ENCODE measurements at places on chromosomes 12 and 14. TPM values are rescaled to one million over a fixed set of nuclear protein-coding genes. Genes with fewer than 3 reads are reported as not detected.

Gene RND1
- total RNA-seq, result not detected

Gene SBNO1
- total RNA-seq, result 35.5 TPM

Gene SERPINA1
- total RNA-seq, result 2.8 TPM

- no peak for ATAC-seq
Observed at GRCh38 chr12:85874031-85874461, at the start of gene NTS. NTS (plus strand) TSS chr12:85874295; CDS start chr12:85874404, 109 bp downstream.

- ATAC-seq, result no peak
Observed at GRCh38 chr12:94948232-94948810, 55.2 kb downstream of the NDUFA12 start.

DNA sequence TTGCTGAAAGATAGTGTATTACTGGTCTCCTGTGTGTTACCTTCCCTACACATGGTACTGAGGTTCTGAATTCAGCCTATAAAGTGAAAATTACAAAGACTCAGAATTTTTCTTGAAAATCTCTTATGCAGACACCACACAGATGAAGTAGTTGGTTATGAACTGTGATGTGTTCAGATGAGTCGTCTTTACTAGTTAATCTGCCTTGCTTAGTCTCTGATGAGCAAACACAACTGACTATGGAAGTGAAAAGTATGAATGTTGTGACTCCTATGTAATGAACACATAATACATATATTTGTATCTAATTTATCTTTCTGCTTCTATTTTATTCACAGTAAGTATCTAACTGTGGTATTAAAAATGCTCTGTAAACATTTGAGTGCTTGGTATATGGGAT, 4.7 kb downstream of the MTERF2 start:
- no peak for ATAC-seq

- no peak for ATAC-seq
Observed at GRCh38 chr12:88922816-88923215, 342.5 kb upstream of the KITLG start.

- no peak for ATAC-seq
Observed at GRCh38 chr14:73731111-73731510, 16.9 kb upstream of the PNMA1 start.

DNA sequence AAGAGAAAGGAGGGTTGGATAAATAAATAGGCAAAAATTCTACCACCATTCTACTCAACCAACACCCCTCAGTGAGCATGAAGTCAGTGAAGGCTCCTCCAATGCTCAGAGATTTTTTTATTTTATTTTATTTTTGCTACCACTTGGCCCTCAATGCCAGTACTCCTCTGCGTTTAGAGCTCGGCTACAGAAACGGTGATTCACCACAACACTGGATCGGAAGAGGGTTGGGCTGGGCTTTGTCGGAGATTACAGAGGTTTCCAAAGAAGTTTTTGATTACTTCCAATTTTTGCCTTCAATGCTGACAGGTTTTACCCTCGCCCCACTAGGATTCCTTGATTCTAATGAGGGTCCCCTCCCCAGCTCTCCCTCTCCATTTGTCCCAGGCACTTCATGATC, 1027.2 kb upstream of the TMEM132C start:
- ATAC-seq, result no peak

- ATAC-seq, result peak; percentile 28
Observed at GRCh38 chr12:29591140-29592020, 93.9 kb upstream of the OVCH1 start.

DNA sequence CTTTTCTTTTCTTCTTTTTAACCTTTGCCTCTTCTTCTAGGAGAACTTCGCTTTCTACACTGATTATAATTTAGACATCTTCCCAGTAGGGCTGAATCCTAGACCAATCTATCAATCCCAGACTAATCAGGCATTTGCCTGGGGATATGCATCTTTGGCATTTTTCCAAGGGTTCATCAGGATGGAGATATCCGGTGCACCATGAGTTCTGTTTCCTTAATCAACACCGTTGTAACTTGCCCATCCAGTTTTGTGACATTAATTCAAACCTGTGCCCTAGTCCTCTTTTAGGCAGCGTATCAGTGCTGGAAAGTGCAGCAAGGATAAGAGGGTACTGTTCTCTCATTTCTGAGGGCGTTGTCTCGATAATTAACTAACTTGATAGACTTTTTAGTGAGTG, 617 bp upstream of the MGP start:
- ATAC-seq, result no peak

GRCh38 chr14:93309427-93309966, 23.3 kb downstream of the BTBD7 start:
- ATAC-seq, result no peak
